NAMALWA (cell line): ENCODE measurements at places on chromosomes 7 and 10.

- no peak for DNase-seq
Observed at GRCh38 chr10:112389271-112389822, 15.4 kb downstream of the ACSL5 start.

- DNase-seq: no peak
Observed at GRCh38 chr7:42624471-42624870, 287.4 kb downstream of the C7orf25 start.

GRCh38 chr10:88270061-88270808 is 312.9 kb downstream of the RNLS start:
- DNase-seq: no peak

- no peak for DNase-seq
Observed at GRCh38 chr7:92767437-92767836, 68.9 kb downstream of the CDK6 start.

- no peak for DNase-seq
Observed at GRCh38 chr7:157388301-157388700, 51.5 kb downstream of the DNAJB6 start.

DNA sequence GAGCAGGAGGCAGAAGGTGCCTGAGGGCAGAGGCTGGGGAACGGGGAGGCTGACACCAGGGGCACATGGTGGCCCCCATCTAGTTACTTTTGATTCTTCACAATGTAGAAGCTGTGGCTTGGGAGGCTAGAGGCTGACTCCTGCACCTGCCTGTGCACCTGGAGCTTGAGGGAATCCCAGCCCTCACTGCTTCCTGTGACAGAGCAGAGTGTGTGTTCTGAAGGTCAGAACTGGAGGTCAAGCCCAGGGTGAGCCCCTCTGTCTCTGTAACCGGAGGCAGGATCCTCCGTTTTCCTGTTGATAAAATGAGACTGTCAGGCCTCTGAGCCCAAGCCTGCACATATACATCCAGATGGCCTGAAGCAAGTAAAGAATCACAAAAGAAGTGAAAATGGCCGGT is 124.8 kb downstream of the ACTR3B start:
- no peak for DNase-seq

GRCh38 chr10:13110908-13111307 is 10.9 kb downstream of the OPTN start:
- no peak for DNase-seq

DNA sequence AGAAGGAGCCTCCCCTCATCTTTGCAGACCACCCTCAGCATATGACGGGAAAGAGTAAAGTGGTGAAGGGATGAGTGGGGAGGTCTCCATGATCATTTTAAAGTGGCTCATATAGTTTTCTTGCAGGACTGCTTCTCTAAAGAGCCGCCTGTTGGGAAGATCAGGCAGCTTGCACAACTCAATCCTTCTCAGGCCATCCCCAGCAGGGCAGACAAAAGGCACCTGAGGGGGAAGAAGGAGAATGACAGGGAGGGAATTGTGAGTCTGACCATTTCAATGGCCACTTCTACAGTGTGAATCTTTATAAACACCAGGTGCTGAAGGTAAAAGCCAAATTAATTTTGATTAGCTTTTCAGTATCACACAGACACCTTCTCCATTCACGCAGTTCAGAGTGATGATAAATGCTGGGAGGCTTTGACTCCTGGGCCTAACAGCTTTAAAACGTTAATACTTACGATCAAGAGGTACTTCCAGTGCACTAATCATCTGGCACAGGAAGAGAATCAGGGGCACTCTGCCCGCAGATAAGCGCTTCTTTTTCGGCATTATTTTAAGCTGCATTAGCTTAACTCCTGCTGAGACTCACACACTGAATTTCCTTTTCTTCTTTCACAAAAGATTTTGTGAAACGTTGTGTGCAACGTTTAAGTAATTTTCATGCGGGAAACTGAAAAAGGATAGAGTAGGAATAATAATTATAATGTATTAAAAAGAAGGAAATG is 109.5 kb upstream of the LAMB4 start:
- DNase-seq: no peak

GRCh38 chr10:117374506-117375359 is 507 bp downstream of the PDZD8 start:
- DNase-seq: peak; percentile 57

- DNase-seq: no peak
Observed at GRCh38 chr7:120467676-120468075, 194.7 kb downstream of the KCND2 start.

DNA sequence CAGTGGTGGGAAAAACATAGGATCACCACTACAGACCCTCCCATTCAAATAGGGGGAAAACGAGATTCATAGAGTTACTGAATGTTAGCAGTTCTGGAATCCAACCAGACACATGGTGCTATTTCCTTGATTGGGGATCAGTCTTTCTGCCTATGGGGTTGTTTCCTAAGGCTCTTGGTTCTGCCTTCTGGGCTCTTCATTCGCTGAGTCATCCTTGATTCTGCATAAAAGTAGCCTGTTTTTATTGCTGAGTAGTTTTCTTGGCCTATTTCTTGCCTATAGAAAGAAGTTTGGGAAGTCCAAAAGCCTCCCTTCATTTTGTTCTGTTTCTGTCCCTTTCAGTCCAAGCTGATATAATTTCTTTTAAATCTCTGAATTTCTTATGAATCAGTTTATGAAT is 99.3 kb upstream of the OIT3 start:
- no peak for DNase-seq

- DNase-seq: no peak
Observed at GRCh38 chr10:60917331-60918280, 26.4 kb downstream of the RHOBTB1 start.

GRCh38 chr10:121519901-121520493 is 78.2 kb downstream of the FGFR2 start:
- DNase-seq: no peak
